ENCODE measurements at places on chromosomes 12 and 14.
A peak's percentile ranks its signal among the peaks of the same experiment; 100 is the strongest.

DNA sequence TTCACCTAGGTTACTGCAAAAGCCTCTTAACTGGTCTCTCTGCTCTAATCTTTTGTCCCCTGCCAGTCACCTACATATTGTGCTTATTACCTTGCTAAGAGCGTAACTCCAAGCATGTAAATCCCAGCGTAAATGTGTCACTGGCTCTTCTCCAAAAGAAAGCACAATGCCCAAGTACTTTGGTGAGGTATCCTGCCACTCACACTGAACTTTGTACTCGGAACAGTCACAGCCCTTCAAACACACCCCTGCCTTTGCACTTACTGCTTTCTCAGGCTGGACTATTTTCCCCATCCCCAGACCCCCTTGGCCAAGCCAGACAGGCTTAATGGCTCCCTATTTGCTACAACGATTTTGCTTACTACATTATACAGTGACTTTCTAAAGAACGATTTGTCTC, 31.7 kb downstream of the GALNT4 start:
- no peak for DNase-seq

GRCh38 chr12:2194571-2194970, 141.8 kb downstream of the CACNA1C start:
- no peak for DNase-seq

GRCh38 chr14:77844802-77845201, 44.9 kb downstream of the ADCK1 start:
- DNase-seq, result no peak

DNA sequence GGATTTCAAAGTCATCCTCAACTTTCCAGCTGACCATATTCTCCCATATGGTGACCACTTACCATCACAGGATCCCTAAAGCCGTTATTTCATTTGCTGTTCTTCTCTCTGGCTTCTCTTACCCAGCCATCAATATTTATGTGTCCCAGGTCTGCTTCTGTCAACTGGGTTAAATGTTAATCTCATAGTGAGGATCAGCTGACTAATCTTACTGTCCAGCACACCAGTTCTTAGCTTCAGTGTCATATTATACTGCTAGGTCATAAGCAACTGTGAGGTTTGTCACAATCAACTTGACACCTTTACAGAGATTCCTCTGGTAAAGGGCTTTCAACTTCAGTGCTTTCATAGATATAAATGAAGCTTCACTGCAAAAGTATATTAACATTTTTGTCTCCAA, 294.4 kb downstream of the DIO2 start:
- DNase-seq, result no peak

- DNase-seq, result no peak
These were observed 53.8 kb upstream of the CCDC175 start for GRCh38 chr14:59630288-59630963.

DNA sequence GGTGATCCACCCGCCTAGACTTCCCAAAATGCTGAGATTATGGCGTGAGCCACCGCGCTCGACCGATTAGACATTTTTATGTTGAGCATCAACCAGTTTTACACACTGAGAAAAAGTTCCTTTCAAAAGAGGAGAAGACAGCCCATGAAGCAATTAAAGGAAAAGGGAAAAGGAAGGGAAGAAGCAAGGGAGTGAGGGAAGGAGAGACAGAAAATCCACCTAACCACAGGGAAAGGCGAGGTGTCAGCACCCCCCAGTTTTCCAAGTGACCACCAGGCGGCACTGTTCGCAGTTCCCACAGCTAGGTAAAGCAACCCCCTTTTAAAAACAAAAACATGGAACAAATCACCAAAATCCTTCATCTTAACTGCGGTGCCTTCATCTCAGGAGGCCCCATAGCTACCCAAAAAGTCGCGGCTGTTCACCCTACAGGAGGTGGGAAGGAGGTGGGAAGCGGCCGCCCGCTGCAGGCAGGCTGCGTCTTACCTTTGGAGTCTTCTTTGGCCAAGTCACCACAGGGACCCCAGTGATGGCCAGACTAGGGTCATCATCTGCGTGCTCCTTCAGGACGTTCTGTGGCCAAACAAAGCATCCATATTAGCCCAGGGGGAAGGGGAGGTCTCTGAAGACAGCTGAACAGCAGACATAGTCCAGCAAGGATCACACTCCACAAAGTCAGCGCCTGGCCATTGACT, 86.6 kb downstream of the KDM2B start:
- DNase-seq, result no peak

DNA sequence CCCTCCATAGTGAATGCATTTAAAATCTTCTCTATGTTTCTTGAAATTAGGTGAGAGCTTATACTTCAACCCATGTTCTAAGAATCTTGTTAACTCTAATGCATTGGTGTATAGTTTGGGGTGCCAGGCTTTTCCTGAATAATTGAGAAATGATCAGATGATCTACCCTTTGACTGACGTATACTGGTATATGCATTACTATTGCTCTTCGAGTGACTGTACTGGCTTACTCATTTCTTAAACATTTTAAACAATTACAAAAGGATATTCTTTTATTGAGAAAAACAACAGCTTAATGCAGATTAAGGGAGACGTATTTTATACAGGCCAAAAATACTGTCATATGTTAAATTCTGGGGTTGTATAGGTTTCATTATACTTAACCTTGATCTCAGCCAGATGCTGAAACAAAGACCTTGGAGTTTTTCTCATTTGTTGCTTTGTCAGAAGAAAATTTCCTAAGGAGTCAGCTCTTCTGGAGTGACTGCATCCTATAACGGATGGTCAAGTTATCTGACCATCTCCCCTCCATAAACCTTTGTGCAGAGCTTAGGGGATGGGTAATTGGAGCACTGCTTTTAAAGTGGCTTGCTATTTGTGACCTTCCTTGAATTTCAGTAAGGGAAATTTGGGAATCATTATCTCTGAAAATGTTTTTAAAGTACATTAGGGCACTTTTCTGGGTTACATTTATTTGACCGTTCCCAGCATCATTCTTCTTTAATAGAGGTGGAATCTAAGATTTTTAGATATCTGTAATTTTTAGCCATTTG, 507.6 kb downstream of the PCNX1 start:
- DNase-seq, result no peak

GRCh38 chr12:19165451-19165850, 35.9 kb downstream of the PLEKHA5 start:
- no peak for DNase-seq

- no peak for DNase-seq
These were observed 25.7 kb downstream of the TEP1 start for GRCh38 chr14:20387576-20387975.

GRCh38 chr14:74500417-74501134, 7.0 kb downstream of the ISCA2 start:
- DNase-seq, result no peak

DNA sequence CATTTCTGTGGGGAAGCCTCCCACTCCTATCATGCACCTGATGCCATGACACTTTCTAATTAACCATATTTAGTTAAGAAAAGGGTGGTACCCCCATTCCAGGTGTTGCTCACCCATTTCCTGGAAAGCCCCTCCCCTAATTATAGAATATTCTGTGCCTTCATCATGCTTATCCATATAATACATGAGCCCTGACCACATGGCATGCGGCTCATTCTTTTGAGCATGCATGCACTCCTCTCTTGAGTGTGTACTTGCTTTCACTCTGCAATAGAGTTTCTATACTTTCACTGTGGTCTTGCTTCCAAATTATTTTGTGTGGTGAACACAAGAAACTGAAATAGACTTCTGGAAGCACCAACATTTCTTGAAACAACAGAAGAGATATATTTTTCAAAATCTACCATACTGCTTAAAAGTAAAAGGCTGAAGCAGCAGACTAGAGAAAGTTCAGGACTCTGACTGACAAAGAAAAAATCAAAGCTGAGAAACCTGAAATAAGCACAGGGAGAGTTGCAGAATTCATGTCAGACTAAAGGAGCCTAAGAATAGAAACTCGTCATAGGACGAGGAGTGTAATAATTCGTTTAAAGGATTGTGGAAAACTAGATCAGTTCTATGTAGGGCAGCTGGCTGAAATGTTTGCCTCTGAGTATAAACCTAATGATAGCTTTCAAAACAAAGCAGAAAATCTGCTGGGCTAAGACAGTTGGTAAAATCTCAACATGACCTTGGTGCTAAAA, 144.8 kb downstream of the KITLG start:
- no peak for DNase-seq

GRCh38 chr14:22923746-22924145, 4.8 kb upstream of the RBM23 start:
- DNase-seq, result no peak

DNA sequence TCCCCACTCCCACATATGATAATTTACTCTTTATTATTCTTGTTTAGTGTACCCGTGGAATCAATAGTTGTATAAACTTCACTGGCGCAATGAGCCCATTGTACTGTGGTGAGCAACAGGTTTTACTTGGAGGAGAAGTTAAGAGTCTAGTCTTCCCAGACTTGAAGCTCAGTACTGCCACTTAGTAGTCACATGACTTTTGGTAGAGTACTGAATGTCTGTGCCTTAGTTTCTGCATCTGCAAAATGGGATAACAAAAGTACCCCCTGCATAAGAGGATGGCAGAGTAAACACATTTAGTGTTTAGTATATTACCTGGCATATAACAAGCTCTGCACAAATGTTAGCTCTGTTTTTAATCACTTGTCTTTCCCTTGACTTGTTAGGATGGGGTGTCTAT, 375.5 kb downstream of the VRK1 start:
- no peak for DNase-seq

- DNase-seq, result peak; percentile 13
These were observed at the start of gene LIMA1 for GRCh38 chr12:50283229-50283923. LIMA1 (minus strand) TSS chr12:50283520; CDS start chr12:50248751, 34,769 bp downstream.

DNA sequence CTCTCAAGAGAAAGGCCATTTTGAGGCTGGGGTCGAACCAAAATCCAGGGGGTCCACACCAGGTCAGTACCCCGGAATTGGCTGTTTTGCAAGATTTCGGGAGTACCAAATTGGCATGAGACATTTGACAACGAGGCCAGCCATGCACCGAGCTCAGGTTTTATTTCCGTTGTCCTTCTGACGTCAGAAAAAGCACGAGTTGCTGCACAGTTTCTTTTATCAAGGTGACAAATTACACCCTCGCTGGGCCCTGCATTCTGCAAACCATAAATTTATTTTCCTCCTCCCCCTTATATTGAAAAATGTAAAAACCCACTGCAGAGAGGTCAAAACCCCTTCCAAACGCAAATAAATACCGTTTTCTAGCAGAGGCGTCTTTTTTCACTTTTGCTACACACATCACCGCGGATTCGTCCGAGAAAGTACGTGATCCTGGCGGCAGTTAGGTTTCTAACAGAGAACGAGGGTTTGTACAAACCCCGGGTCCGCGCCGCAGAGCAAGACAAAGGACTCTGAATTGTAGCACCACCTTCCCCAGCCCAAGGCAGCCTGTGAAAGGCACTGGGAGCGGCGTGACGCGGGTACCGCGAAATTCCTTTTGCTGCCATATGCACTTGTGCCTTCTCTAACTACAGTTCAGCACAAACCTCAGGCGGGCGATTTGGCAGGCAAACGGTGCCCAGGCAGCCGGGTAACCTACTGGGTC, 1.8 kb downstream of the SLC38A1 start:
- DNase-seq, result no peak

GRCh38 chr14:64795211-64795610, 84.5 kb downstream of the SPTB start:
- DNase-seq, result no peak

GRCh38 chr14:35332517-35333263, 40.5 kb downstream of the PSMA6 start:
- DNase-seq, result no peak

GRCh38 chr14:54192610-54193009, 204.2 kb upstream of the CDKN3 start:
- DNase-seq, result no peak

GRCh38 chr12:113131556-113131955, 4.0 kb downstream of the RASAL1 start:
- no peak for DNase-seq

DNA sequence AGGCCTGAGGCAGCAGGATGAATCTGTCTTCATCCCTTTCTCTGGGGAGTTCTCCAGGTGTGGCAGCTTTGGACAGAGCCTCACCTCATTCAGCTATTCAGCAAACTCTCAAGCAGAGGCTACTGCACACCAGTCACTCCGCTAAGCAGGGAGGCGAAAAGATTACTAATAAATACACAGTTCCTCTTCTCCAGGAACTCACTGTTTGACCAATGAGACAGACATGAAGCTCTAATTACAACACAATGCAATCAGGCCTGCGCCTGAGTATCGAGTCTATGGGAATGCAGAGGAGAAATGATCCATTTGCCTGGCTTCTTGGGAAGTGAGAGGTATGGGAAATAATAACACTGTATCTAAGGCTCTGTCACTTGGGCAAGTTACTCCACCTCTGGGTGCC, 178.1 kb downstream of the CRADD start:
- DNase-seq, result no peak

DNA sequence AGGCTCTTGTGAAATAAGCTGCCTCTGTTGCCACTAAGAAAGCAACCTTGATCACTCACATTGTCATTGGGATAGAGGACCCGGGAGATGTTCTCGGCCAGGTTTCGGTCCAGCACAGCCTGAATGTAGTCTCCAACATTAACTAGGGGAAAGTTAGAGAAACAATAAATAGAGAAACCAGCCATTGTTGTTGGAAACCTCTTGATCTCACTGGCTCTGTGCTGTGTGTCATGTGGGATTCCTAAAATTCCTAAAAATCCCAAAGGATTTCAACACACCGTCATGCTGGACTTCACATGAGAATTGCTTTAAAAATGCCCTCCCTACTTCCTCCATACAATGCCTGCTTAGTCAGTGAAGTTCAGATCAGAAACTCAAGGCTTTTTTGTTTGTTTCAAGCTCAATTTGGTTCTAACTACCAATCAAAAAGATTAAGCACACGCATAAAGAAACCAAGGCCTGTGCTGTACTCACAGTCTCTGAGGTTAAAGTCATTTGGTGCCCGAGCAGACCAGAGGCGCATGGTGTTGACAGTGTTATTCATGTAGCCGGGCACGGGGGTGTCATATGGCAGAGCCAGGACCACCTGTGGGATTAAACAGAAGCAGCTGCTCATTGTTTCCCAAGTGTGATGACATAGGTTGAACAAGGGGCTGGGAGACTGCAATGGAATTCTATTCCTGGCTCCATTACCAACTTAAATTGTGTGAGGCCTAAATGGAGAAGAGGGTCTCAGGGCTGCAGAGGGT, 23.6 kb downstream of the PYGL start:
- DNase-seq, result no peak

DNA sequence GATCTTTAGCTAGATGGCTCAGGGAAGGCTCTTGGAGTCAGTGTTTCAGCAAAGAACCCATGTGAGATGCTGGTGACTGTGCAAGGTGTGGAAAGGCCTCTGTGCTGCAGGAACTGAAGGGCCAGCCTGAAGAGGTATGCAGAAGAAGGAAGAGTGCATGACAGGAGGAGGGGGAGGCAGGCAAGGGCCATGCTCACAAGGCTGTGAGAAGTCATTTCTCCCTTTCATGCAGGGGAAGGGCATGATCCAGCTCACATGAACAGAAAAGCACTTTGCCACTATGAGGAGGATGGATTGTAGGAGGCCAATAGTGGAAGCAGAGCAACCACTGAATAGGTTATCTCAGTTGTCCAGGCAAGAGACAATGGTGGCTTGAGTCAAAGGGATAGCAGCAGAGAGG, 83.7 kb downstream of the SSPN start:
- DNase-seq, result no peak

DNA sequence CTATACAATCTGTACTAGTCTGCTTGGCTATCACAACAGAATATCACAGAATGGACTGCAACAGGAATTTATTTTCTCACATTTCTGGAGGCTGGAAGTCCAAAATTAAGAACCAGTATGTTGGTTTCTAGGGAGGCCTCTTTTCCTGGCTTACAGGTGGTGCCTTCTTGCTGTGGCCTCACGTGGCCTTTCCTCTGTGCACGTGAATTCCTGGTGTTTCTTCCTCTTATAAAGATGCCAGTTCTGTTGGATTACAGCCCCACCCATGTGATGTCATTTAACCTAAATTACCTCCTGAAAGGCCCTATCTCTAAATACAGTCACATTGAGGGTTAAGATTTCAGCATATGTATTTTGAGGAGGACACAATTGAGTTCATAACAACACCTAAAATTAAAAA, 32.1 kb upstream of the C2CD5 start:
- DNase-seq, result no peak

Measured in brain pericyte (primary cell).